Activated T-helper 9 cell treated with anti-CD3 and anti-CD28 coated beads, Interleukin-2, amount 50 U/mL, for 16 hours (primary cell): ENCODE measurements at places on chromosomes 5 and 9.

DNA sequence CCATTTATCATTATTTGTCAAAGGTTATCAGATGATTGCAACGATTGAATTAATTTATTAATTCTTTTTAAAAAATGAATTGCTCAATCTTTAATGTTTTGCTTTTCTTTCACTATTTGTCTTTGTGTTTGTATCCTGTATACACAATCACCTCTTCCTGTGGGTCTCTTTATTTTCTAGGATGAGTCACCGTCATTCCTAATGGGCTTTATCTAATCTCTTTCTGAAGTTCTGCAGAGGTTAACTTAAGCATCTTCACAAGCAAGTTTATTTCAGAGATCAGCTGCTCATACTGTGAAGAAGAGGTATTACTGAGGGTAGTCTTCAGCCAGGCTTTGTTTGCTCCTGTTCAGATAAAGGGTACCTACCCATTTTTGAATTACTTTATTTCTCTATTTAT lies 323.9 kb downstream of the NNT start:
- no peak for DNase-seq

- no peak for DNase-seq
Measured at GRCh38 chr9:75649060-75649459, 241.4 kb upstream of the PCSK5 start.

GRCh38 chr9:32171339-32171738 lies 213.1 kb upstream of the ACO1 start:
- DNase-seq, result no peak

- DNase-seq, result no peak
Measured at GRCh38 chr9:101536351-101536750, 2.7 kb downstream of the RNF20 start.

- no peak for DNase-seq
Measured at GRCh38 chr9:33329117-33329563, 38.8 kb downstream of the NFX1 start.

DNA sequence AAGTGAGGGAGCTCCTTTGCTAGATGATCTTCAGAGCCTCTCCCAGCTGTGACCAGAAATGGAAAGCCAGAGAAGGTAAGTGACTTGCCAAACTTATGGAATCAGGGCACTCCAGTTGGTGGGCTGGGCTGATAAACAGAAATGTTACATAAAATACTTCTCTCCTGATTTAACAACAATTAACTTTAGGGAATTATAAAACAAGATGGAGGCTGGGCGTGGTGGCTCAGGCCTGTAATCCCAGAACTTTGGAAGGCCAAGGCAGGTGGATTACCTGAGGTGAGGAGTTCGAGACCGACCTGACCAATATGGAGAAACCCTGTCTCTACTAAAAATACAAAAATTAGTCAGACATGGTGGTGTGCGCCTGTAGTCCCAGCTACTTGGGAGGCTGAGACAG lies 899 bp upstream of the MED10 start:
- no peak for DNase-seq

- DNase-seq, result no peak
Measured at GRCh38 chr5:71912021-71912420, 192.9 kb downstream of the CARTPT start.

- no peak for DNase-seq
Measured at GRCh38 chr5:114447084-114447773, 85.4 kb downstream of the KCNN2 start.

DNA sequence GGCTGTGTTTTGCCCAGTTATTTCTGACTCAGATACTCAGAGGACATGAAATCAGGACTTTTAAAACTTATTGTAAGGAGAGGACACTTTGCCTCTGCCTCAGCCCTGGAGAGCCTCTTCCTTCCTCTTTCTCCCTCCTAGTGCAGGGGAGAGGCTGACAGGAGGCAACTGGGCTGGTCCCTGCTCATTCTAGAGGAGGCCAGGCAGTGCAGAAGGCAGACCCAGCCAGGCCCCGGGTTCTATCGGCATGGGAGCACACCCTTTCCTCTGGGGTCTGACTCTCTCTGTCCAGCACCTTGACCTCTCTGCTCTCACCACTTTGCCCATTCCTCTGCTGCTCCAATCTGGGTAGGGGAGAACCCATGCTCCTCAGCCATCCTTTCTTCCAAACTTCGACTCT lies 16.0 kb upstream of the SMIM32 start:
- DNase-seq, result no peak

GRCh38 chr9:93965830-93966577 lies 10.8 kb upstream of the BARX1 start:
- no peak for DNase-seq

GRCh38 chr5:147504535-147504934 lies 5.3 kb downstream of the DPYSL3 start:
- no peak for DNase-seq

- no peak for DNase-seq
Measured at GRCh38 chr9:137708590-137709284, 89.9 kb downstream of the EHMT1 start.

GRCh38 chr5:68088302-68088701 lies 127.3 kb upstream of the PIK3R1 start:
- no peak for DNase-seq

- DNase-seq, result no peak
Measured at GRCh38 chr5:6458833-6459232, 10.2 kb downstream of the UBE2QL1 start.

- no peak for DNase-seq
Measured at GRCh38 chr9:131177898-131178297, 52.5 kb downstream of the NUP214 start.

DNA sequence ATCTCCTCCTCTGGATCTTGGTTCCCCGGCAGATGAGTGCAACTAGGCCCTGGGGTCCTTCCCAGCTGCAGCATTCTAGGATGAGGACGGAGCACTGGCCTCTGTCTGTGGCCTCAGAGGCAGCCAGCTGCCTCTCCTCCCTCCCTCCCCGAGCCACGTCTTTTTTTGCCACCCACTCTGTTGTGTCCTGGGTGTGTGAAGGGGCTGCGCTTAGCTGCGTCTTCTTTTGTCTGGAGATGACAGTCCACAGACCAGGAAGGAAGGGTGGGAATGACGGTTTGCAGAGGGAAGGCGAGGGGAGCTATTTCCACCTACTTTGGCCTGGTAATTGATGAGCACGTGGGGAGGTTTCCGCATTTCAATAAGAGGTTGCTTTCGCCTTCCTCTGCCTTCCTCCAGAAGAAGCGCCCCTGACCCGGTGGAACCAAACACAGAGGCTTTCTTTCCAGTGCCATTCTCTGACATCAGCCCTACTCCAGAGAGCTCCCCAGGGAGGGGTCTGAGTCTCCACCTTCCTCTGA lies 34.5 kb upstream of the GABRP start:
- no peak for DNase-seq

DNA sequence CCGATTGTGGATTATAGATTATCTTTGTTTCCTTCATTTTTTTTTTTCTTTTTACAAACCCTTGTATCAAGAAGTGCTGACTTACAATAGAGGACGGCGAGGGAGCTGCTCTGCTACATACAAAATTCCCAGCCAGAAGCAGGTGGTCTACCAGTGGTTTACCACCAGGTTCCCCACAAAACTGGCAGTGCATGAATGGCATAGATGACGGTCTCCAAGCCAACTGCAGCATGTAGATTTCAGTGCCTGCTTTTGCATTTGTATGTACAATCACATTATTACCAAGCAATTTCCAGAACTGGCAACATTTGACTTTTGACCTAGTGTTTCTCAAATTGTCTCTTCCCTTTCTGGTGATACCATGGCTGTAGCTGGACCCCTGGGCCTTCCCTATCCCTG lies 84.0 kb downstream of the ACER2 start:
- DNase-seq, result no peak

DNA sequence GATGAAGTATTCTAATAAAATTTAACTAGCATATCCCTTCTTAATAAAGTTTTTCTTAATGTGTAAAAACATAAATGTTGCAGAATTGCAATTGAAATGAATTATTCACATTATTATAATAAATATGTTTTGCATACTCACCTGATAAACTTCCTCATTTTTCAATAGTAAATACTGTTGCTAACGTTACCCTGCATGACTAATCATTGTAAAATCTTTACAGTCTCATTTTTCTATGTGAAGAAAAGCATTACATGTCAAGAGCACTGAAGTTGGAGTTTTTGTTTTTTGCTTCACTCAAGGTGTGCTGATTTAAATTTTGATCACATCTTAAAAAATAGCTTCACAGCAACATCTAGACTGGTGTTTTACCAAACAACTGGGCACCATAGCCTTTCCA lies 157.2 kb upstream of the CDH18 start:
- DNase-seq, result no peak

- no peak for DNase-seq
Measured at GRCh38 chr5:95777441-95777840, 45.1 kb downstream of the GLRX start.

DNA sequence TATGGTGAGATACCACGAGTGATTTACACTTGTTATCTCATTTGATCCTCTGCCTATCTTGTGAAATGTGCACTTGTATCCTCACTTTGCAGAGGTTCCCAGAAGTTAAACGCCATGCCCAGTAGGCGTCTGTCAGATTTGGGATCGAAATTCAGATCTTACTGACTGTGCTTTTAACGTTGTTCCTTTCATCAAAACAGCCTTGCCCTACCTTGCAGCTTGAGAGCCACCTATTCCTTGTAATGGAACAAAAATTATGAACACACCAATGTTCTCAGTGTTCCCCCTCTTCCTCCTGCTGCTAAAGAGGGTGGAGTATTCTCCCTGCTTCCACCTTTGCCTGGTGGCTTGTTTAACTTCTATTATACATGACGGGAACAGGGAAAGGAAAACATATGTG lies 257.0 kb downstream of the MSX2 start:
- DNase-seq, result no peak

- no peak for DNase-seq
Measured at GRCh38 chr9:28134446-28134976, 561.2 kb upstream of the C9orf72 start.

DNA sequence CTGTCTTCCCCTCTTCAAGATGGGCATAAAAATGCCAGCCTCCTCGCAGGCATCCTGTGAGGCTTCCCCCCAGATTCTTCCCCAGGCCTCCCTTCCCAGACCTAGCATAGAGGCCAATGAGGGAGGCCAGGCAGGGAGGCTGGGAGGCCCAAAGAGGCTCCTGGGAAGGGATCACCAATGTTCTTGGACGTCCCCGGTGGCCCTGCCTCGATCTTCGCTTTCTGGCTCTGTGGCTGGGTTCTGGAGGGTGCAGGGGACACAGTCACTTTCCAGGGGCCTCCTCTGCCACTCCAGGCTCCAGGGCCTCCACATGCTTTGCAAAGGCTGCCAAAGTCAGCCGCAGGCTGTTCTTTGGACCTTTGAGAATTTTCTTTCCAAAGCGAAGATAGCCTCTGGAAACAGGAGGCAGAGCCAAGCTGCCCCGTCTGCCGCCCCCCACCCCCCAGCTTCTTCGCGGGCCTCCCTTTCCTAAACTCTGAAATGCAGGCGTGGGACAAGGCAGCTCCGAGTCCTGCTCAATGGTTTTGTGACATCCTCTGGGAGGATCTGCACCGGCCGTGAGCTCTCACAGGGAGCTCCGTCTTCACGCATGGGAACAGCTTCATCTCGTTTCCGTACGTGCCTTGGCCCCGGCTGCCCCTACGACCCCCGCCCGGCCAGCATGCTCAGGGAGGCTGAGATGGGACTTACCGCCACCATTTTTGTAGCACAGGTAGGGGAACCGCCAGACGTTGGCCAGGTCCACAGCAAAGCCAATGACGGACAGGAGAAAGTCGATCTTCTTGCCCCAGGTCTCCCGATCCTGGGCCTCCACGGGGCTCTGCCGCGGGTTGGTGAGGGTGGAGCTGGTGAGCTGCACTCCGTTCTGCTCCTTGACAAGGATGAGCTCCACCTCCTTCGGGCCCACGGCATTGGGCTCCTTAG lies 2.8 kb downstream of the SLC6A3 start:
- no peak for DNase-seq

GRCh38 chr5:561408-561807 lies 37.2 kb upstream of the SLC9A3 start:
- no peak for DNase-seq

GRCh38 chr5:159784993-159785392 lies 131.3 kb upstream of the ADRA1B start:
- DNase-seq, result no peak

- DNase-seq, result no peak
Measured at GRCh38 chr5:87061046-87061445, 206.6 kb upstream of the RASA1 start.

GRCh38 chr5:81820863-81821262 lies 70.0 kb upstream of the SSBP2 start:
- no peak for DNase-seq

DNA sequence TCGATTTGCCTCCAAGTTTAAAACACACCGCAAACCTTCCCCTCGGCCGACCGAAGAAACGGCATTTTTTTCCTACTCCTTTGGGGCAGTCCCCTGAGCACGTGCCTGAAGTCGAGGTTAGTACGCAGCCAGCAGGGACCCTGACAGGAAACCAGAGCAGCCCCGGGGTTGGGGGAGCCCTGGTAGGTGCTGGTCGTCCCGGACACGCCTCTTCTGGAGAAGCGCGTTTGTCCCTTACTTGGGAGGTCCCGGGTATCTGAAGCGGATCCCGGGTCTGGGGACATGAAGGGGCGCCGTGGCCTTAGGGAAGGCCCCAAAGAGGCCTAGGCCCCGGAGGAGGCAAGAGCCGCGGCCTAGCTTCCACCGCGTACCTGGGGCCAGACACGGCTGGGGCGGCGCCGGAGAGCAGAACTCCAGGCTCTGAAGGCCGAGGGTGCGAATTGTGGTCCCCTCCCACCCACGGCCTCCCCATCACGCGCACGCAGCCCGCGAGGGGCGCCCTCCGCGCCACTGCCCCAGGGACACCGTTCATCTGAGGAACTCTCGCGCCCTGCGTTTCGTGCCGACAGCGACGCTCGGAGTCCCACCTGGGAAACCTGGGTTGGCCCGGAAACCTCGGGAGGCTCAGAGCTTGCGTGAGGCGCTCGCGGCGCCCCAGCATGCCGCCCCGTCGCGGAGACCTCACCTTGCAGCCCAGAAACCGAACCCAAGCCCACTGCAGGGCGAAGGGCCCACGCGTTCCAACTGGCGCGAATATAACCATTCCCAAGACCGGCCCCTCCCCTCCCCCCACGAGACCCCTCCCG lies 10.4 kb downstream of the OTP start:
- no peak for DNase-seq

GRCh38 chr9:97851446-97851883 lies 1.6 kb upstream of the FOXE1 start:
- DNase-seq, result no peak

DNA sequence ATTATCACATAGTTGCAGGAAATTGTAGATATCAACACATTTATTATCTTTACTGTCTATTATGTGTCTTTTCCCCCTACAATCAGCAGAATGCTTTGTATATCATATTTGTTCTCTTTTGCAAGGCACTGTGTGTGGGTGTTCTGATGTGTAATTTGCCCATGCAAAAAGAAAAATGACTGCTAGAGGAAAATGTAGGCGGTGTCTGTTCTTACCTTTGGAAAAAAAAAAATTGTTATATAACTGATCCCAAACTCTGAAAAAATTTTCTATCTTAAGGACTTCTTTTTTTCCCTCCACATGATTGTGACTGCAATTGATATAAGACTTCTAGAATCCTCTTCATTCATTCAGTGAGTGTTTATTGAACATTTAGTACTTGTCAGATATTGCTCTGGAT lies 24.5 kb downstream of the MRPS30 start:
- no peak for DNase-seq
